ENCODE measurements at places on chromosomes 7 and 10.

GRCh38 chr7:70884440-70884764 is 247.5 kb upstream of the GALNT17 start:
- DNase-seq: no peak

- DNase-seq: no peak
Measured at GRCh38 chr7:6157685-6158423, 114.6 kb downstream of the CYTH3 start.

- no peak for DNase-seq
Measured at GRCh38 chr10:78357141-78358063, 323.7 kb downstream of the RPS24 start.

DNA sequence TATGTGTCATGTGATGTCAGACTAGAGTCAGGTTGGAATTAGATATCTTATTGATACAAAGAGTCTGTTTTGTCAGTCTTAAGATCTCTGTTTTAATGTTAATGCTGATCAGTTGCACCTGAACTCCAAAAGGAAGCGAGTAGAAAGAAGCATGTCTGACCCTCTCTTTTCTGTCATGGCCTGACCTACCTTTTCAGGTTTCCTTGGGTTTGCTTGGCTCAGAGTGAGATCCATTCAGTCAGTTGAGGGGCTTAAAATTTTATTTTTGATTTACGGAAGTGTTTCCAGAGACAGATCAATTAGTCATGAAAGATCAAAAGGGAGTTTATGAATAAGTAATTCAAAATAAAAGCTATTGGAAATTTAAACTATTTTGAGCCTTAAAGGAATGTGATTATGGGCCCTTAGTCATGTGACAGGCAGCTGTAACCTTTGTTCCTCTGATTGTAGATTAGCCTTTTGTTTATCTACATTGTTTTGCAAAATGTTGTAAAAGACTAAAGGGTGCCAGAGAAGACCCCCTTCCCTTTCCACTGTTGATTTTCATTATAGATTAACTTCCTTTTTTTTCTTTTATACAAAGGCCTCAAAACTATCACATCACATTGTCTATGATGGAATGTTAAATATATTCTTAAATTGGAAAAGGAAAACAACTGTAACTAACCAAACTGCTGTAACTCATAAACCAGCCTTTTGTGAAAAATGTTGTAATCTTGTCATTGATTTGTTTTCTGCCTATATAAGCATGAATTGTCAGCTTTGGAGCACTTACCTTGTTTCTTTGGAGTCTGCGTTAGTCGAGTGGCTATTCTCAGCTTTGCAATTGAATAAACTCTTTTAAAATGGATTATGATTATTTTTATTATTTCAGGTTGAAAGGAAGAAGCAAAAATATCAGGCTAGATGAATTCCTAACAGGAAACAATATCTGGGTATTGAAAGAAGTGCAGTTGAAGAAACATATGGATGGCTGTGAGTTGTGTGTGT is 195.5 kb upstream of the MBL2 start:
- DNase-seq: no peak

DNA sequence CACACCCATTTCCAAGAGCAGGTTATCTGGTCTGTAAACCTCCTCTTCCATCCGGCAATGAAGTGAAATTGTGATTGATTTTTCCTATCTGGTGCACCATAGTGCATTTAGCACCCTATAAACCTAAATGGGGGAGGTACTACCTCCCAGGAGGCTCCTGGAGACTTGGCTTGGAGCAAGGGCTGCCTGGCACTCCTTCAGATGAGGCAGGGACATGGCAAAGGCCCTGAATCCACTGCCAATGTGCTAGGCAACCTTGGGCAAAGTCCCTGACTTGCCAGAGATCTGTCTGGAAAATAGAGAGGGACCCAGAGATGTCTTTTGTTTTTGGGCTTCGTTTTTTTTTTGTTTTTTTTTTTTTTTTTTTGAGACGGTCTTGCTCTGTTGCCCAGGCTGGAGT is 6.7 kb upstream of the GRID1 start:
- DNase-seq: no peak

- DNase-seq: no peak
Measured at GRCh38 chr10:126651467-126651866, 19.0 kb downstream of the C10orf90 start.

GRCh38 chr7:124130-124949 is 68.0 kb upstream of the FAM20C start:
- no peak for DNase-seq

- no peak for DNase-seq
Measured at GRCh38 chr7:110762546-110763225, 328.2 kb upstream of the LRRN3 start.

DNA sequence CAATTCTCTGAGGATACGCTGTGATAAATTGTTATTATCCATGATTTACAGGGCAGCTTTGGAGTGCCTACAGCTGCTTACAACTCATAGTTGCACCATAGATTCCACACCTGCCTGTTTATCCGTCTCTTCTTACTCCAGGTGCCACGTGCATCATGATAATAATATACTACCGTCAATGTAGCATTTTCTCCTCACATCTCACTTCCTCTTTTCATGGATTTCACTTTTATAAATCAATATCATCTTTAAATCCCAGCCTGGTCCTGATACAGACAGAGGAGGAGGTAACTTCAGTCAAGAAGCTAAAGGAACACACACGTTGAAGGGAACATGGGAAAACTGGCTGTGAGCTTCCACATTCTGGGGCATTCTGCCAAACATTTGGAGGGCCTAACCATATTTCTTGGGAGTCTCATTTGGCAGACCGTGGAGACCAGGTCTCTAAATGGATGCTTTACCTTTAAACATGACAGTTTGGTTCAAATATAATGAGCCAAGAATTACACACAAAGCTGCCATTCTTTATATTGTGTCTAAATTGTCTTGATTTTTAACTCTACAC is 2.4 kb downstream of the CH25H start:
- no peak for DNase-seq

DNA sequence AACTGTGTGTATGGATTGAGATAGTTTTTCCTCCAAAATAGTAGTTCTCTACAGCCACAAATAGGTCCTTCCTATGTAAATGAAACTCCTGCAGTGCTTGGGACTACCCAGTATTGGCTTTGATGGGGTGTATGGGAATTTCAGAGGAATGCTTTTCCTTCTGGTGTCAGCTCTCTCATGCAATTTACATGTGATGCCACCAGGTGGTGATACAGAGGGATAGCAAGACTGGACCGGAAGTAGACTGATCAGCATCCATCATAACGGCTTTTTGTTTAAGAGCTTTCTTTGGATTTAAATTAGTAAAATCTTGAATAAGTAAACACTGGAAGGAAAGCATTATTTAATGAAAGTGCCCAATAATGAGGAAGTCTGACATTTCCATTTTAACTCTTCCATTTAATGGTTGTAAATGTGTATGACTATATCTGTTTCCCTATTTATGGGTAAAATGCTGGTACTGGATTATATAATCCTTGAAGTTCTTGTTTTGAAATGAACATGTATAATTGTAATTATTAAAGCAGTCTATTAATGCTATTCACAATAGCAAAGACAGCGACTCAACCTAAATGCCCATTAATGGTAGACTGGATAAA is 22.7 kb downstream of the DYNC1I1 start:
- DNase-seq: no peak

DNA sequence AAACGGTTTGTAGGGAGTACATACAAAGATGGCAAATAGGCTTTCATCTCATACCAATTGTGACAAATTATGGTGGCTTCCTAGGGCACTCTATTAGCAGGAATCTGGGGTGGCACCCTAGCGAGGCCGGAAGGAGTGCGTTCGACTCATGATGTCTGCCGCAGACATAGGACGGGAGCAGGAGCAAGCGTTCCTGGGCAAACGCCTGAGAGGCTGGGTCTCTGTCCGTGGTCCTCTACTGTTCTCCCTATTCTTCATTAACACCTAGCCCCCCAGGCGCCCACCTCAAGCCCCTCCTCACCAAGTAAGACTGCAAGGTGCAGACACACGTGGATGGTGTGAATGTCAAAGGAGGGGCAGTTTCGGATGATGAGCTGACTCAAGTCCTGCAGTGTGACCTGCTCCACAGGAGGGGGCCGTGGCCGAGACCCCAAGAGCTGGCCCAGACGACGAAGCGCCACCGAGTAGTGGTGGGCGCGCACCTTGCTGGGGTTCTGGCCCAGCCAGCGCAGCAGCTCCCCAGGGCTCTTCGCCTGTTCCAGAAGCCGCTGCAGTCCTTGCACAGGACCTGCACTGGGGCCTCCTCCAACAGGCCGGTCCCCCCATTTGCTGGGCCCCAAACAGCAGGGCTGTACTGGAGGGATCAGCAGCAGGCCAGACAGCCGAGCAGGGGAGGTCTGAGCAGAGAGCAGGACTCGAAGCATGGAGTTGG is 1.3 kb downstream of the FASTK start:
- DNase-seq: no peak

- DNase-seq: no peak
Measured at GRCh38 chr7:100826514-100827329, 601 bp downstream of the EPHB4 start.

DNA sequence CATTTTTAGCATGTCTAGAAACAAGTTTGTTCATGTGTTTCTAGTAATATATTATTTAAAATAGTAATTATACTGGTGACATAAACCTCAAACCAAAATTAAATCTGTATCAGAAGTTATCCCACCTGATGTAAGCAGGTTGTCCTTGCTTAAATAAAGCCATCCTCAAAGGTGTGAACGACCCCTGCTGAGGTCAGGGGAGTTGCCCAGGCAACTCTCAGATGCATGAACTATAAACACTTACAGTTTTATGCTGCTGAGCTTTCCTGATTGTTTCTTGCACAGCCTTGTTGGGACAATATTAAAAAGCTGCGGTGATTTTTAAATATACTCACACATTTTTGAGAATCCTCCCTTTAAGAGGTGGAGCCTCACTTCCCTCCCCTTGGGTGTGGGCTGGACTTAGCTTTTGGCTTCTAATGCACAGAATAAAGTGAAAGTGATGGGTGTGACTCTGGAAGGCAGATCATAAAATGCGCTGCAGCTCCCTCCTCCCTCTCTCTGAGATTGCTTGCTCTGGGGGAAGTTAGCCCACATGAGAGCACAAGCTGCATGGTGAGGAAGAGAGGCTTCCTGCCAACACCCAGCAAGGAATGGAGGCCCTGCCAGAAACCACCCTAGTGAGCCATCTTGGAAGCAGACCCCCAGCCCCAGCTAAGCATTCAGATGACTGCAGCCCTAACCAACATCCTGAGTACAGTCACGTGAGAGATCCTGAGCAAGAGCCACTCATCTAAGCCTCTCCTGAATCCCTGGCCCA is 152.7 kb downstream of the SKIDA1 start:
- DNase-seq: peak; percentile 20

DNA sequence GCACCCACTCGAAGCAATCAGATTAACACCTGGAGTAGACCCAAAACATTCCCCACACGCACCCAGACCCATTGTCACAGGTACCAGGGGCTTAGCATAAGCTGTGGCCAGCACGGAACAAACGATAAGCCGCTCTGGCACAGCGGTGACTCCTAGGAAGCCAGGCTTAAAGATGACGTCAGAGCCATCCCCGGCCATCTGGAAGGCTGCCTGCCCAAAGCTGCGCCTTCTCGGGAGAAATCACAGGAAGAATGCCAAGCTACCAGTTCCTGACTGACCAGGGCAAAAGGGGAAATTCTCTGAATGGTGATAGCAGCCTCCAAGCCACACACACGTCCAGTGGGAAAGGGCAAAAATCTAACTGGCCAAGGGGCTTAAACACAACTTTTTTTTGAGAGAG is 13.0 kb upstream of the WIPI2 start:
- DNase-seq: no peak

DNA sequence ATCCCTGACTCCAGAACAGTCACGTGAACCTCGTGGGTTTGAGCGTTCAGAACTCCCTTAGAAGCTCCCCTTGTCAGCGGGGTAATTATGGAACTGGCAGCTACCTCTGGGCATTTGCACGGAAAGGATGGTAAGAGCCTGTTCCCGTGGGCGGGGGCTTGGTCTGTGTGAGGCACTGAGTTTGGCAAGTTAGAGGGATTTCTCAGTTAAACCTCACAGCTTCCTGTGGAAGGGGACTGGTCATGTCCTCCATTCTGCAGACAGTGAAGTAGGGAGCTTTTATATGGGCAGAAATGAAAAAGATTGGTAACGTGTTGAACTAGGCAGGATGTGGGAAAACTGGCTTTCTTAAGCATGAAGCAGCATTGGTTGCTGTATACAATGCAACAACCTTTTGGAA is 16.0 kb downstream of the PALD1 start:
- DNase-seq: no peak
